ENCODE measurements at places on chromosomes 13 and 19.

GRCh38 chr13:76939215-76939614 is 9.1 kb upstream of the ACOD1 start:
- DNase-seq = peak; percentile 67

DNA sequence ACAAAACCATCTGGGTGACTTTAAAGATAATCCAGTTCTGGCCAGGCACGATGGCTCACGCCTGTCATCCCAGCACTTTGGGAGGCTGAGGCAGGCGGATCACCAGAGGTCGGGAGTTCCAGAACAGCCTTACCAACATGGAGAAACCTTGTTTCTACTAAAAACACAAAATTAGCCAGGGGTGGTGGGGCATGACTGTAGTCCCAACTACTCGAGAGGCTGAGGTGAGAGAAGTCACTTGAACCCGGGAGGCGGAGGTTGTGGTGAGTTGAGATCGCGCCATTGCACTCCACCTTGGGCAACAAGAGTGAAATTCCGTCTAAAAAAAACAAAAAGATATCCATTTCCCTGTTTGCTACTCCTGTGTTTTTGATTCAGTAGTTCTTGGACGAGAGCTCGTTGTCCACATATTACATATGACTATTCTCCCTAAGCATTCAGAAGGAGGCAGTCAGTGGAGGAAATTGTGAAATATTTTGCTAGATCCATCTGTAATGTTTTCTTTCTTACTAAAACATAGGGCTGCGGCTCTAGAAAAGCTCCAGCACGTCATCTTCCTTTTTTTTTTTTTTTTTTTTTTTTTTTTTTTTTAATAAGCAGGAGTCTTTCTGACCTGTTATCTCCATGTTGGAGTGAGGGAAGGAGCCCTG is 33.6 kb downstream of the ZNF701 start:
- DNase-seq = peak; percentile 30

DNA sequence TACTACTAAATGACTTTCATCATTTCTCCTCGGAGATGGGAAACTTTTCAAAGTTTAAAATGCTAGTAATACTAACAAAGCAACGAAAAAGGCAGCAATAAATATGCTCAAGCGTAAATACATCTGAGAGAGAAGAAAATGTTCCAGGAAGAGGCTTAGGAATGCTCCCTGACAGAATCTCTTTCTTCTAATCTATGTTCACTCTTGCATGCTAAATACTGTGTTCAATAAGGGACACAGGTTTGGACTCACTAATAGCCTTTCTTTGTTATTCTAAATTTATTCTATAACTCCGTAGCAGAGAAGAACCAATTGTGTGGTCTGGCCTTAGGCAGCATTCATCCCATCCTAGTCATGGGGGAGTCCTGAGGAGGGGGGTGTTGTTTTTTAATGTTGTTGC is 823.0 kb downstream of the PCDH9 start:
- DNase-seq = no peak

GRCh38 chr19:44071824-44072542 is at the start of gene ZNF284:
Gene ZNF284, plus strand, starts transcription at chr19:44072159. Its CDS starts 4,231 bp downstream, at chr19:44076390.
- DNase-seq = peak; percentile 93

GRCh38 chr13:110236831-110237261 is 70.1 kb downstream of the COL4A1 start:
- no peak for DNase-seq

GRCh38 chr19:50510121-50510670 is 795 bp downstream of the JOSD2 start:
- DNase-seq = peak; percentile 16

- DNase-seq = peak; percentile 92
Measured at GRCh38 chr19:3365836-3366752, at the start of gene NFIC. Gene NFIC, plus strand, starts transcription at chr19:3366583. Its CDS starts 54 bp downstream, at chr19:3366637.

DNA sequence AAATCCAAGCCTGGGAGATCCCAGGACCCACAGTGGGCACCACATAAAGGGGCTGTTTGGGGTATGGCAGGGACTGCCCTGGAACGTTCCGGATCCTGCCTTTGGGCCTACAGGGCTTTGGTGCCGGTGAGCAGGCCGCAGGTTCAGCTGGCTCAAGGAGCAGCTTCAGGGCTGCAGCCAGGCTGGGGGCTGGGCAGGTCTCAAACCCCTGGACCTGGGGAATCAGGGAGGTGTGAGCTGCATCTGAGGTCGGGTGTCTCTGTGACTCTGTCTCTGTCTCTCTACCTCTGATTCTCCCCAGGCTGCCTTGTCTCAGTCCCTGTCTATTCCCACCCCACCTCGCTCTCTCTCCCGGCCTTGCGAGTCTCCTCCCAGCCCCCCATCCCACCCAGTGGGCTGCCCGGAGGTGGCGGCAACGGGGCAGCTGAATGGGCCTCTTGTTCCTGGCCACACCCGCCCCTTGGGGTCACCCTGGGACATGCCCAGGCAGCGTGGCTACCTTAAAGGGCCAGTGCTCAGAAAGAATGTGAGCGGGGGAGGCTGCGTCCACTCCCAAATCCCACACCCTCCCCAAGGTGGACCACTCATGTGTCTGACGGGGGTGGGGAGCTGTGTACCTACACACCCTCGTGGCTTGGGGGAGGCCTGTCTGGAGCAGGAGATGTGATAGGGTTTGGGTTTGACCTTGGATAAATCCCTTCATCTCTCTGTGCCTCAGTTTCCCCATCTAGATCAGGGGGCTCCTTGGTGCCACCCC is 31.1 kb downstream of the NFIC start:
- DNase-seq = no peak

GRCh38 chr13:92175330-92175729 is 776.9 kb downstream of the GPC5 start:
- DNase-seq = no peak

DNA sequence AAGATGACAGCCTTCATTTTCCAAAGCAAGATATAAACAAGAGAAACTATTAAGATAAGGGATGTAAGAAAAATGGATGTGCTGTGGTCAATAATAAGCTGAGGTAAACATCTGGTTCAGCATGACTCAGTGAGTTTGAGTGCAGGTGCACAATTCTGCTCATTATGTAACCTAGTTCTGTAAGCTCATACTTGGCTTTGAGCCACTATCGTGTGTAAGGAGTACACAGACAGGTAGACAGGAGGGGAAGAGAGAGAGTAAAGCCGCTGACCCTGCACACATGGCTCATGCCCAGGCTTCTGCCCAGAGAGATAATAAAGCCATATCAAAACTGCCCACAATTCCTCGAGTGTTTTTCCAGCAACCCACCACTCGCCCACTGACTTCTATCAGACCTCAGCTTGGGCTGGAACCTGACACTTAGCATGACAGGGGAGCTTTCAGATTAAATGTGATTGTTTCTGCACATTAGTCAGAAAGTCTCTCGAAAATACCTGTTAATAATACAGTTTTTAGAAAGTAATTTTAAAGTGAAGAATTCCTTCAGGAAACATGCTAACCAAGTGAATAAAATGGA is 51.7 kb downstream of the ZNF91 start:
- no peak for DNase-seq

DNA sequence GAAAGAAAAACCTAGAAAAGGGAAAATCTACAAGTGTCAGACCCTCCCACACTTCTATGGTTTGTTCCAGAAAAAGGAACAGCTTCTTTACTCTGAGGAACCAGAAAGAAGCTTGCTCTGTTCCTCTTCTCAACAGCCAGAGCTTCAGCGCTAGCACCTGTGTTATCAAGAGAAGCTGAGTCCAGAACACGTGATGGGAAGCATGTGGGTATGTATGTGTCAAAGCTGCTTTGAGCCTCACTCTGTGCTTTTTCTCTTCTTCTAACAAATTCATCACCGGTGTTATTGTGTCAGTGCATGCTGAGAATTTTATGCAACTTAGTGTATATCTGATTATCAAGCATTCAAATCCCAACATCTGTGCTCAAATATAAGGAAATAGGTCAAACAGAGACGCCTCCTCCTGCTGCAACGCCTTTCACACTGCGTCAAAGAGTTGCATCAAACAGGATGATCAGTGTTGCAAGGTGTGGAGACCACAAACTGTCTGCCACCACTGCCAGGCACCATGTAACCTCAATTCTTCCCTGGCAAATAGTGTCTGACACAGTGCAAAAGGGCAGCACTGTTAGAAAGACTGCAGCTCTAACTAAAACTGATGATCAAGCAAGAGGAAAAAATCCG is 83.9 kb downstream of the LRRC63 start:
- no peak for DNase-seq

DNA sequence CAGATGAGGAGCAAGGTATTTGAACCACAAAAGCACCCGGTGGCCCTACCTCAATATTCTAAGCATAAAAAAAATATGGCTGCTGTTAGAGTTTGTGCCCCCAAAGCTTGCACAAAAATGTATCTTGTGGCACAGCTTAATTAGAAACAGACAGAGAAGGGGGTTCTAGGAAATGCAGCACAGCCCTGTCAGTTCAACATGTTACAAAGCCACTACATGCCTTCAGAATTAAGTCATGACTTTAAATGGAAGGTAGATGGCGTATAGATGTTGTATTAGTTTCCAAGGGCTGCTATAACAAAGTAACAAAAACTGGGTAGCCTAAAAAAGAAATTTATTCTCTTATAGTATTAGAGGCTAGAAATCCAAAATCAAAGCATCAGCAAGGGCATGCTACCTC is 703.8 kb downstream of the DIAPH3 start:
- DNase-seq = peak; percentile 79

DNA sequence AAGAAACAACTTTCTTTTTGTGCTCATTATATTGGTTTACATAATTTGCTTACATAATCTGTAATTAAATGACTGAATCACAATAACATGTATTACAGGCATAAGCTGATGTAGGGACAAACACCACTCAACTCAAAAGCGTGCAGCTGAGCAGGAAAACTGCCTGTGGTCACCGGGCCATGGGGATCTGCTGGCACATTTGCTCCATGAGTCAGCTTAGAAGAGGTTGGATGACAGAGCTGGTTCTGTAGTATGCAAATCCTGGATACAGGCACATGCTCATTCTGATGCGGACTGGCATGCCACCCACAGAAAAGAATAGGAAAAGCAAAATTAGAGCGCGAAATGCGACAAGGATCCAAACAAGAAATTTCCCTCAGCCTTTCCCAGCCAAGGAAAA is 128.6 kb downstream of the USP12 start:
- DNase-seq = peak; percentile 98

- DNase-seq = no peak
Measured at GRCh38 chr13:74709226-74709625, 575.0 kb upstream of the KLF12 start.

DNA sequence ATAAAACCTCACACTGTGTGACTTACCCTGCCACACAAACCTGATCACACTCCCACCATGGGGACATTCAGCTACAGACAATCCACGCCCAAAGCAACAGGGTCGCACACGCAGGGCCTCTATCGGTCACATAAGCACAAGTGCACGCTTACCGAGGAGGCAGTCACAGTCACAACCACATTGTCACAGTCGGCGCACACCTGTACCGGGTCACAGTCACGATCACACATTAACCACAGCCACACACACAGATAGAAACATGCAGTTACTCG is 579 bp downstream of the ZNF566 start:
- DNase-seq = no peak

- no peak for DNase-seq
Measured at GRCh38 chr13:27132538-27132937, 39.1 kb downstream of the USP12 start.

DNA sequence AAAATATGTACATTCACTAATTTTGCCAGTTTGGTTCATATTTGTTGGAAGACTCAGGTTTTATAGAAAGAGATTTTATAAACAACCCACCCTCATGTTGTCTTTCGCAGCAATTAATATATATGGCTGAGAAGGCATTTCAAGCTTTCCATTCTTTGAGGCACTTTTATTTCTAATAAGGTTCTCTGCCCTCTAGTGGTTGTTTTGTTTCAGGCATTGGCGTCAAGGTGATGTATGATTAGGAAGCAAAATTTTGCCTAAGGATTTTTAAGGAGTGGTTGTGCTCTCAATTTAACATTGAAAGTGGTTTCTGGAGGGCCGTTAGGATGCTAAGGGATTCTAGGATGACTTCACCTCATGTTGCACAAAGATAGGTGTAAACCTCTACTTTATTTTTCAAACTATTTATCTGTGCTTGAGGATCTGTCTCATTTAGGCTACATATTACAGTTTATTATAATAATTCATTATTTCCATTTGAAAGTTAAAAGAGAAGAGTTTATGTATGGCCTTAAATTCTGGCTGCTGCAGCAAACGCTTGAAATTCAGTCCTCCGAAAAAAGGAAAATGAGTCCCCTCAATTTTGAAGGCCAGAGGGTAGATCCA is 35.9 kb downstream of the OXGR1 start:
- DNase-seq = peak; percentile 21

DNA sequence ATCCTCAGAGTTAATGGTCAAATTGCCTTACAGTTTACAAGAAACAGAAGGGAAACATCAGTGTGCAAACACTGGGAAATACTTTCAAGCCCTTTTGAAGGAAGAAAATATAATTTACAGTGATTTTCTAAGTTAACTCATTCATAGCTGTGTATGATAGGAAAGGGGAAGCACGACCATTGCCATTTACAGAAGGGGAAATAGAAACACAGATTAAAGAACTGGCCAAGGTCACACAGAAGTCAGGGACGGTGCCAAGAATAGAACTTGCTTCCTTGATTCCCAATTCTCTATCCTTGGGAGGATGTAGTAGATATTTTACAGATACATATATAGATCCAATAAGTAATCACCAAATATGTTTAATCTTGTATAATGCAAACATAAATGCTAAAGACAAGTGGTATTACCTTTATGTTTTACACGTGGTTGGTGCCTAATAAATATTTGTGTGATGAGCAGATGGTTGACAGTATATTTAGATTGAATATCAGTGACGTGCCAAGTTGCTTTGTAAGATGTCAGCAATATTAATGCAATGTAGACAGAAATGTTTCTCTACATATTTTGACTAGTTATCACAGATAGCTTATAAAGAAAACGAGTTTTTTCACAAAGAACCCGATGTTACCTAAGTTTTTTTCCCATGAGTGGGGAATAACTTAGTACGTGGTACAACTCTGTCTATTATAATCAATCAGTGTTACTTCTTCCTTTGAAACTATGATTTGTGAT is 73.1 kb downstream of the FLT1 start:
- no peak for DNase-seq

DNA sequence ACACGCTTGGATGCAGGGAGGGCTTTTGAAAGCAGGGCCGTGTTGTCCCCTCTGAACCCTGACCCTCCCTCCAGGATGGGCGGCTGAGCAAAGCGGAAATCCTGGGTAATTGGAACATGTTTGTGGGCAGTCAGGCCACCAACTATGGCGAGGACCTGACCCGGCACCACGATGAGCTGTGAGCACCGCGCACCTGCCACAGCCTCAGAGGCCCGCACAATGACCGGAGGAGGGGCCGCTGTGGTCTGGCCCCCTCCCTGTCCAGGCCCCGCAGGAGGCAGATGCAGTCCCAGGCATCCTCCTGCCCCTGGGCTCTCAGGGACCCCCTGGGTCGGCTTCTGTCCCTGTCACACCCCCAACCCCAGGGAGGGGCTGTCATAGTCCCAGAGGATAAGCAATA is 15.2 kb downstream of the RCN3 start:
- no peak for DNase-seq

- no peak for DNase-seq
Measured at GRCh38 chr13:39577203-39577602, 25.8 kb downstream of the LHFPL6 start.

GRCh38 chr13:52599848-52600603 is 42.2 kb upstream of the HNRNPA1L2 start:
- peak; percentile 50 for DNase-seq

Measured in EH (cell line).